CD8-positive, alpha-beta memory T cell (primary cell): ENCODE measurements at places on chromosomes 3 and 15.

GRCh38 chr15:29693225-29693624, 129.0 kb downstream of the TJP1 start:
- no peak for DNase-seq

DNA sequence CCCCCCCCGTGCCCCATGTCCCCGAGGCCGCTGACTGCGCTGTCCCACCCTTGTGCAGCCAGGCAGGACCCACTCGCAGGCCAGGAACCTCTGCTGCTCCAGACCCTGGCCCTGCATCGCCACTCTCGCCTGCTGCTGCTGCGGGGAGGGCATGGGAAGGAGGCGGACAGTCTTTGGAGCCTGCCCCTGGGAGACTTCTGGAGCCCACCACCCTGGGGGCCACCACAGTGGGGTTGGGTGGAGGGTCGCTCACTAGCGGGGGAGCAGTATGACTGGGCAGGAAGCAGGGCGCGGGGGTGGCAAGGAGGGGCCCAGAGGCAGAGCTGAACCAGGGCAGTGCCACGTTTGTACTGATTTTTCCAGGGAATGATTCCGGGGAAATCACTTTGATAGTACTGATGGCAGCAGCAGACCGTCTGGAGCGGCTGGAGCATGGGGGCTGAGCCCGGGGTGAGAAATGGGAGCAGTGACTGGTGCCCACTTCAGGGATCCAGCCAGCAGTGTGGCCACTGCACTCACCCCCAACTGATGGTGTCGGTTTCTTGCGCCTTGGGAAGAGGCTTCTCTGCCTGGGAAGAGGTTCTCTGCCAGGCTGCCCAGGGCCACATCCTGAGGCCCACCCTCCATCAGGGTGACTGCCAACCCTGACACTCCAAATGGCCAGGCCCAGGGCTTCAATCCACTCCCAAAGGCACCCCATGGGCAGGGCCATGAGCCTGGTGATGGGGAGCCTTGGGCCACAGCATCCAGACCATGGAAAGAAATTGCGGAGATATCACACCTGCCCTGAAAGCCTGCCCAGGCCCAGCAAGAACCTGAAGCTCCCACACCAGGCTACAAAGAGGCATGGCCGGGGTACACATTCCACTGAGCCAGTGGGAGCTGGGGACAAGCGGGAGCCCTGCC, 53.7 kb downstream of the LSAMP start:
- DNase-seq = no peak

- DNase-seq = no peak
These were observed 23.7 kb upstream of the THSD4 start for GRCh38 chr15:71091601-71092000.

DNA sequence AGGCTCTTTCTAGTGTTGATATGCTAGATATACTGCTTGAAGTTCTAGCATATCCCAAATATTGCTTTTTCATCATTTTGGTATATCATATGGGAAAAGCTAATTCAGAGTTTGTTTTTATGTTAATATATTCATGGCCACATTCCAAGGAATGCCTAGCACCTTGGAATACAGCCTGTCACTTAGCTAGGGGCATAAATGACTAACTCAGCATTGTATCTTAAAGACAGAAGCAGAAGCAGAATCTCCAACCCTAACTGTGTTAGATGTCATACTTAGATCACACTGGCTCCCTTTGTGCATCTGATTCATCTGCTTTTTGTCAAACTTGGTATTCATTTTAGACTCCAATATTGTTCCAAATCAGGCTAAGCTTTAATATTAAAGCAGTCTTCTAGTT, 130.8 kb upstream of the TSPAN3 start:
- no peak for DNase-seq

GRCh38 chr3:122091602-122092295, 36.6 kb downstream of the CD86 start:
- DNase-seq = no peak

DNA sequence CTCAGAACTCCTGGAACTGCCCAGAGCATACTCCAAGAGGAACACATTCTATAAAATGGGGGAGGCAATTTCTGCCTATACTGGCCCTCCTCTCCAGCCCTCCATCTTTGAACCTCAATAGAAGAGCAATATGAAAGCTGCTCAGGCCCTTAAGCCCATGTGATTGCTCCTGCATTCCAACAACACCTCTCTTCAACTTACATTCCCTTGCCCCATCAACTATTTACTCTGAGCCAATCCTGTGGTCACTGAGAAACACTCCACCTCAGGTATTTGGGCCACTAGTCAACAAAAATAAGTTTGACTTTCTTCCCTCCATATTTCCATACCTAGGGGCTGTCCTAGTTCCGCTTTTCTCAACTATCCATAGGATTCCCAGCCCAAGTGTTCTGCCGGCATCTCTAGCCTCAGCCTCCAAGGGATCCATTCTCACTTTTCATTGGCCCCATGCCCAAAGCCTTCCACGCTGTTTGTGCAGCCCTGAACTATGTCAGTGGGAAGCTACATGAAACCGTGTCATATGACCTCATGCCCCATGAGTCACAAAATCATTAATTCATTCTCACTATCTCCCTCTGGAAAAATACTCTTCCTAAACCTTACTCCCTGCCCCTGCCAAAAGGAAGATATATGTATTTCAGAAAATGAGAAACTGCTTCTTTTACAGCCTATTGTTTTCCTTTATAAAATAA, 61.6 kb downstream of the GJD2 start:
- DNase-seq = no peak

GRCh38 chr3:82386647-82387046, 625.2 kb upstream of the GBE1 start:
- DNase-seq = no peak

DNA sequence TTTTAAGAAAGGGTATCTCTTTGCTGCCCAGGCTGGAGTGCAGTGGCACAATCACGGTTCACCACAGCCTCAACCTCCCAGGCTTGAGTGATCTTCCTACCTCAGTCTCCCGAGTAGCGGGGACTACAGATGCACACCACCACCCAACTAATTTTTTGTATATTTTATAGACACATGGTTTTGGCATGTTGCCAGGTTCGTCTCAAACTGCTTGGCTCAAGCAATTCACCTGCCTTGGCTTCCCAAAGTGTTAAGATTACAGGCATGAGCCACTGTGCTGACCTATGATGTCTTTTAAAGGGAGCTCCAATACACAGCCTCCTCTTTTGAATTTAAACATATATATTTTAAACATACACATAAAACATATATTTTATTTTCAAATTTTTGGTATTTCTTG, 60.9 kb downstream of the SLC9C1 start:
- DNase-seq = no peak

DNA sequence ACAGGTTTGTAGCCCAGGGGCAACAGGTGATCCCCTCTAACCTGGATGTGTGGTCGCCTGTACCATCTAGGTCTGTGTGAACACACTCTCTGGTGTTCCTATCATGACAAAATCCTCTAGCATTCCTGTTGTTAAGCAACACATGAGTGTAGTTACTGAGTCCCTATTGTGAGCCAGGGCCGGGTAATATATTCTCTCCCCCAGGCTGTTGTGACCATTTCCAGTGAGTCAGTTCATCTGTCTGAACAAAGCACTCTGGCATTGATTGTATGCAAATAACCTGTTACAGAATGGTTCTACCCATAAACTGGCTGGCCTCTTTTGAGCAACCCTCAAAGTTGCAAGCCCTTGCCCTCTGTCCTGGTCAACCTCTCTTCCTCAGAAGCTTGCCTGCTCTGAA, 2.6 kb upstream of the FLNB start:
- no peak for DNase-seq

DNA sequence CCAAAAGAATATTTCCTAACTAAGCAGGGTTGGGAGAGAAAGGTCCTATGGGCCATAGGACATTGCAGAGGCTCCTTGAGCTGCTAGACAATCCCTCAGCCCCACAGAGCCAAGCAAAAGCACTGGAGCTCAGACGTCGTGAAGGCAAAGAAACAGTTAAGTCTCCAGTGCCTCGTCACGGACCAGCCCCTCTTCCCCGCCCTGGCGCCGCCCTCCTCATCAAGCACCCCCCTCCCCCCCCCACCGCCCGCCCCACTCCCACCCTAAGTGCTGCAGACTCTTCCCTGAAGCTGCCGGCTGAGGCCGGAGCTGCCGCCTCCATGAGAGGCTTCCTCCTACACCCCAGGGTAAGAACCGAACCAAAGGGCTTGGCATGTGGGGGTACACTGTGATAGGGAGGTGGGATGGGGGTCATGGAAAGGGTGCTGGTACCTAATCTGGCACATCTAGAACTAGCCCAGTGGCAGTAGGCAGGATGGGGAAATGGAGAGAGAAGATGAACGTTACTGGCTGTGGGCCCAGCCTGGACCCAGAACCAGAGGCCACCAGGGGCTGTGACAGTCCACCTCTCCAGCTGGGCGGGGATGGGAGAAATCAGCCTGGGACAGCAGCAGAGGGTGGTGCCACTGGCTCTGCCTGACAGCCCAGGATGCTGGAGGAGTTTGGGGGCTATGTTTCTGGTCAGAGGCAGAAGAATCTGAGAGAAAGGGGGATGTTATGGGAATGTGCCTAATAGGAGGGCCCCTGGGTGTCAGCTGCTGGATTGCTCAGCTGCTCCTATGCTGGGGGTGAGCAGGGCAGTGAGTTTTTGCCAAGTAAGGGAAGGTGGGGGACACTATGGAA, at the start of gene MAP1A:
Gene MAP1A (plus strand): TSS at position 255 of the 843 bp plus-strand sequence. CDS start 3,866 bp downstream, outside the sequence.
- no peak for DNase-seq

- no peak for DNase-seq
These were observed 50.3 kb downstream of the SPATA12 start for GRCh38 chr3:57110798-57111197.

DNA sequence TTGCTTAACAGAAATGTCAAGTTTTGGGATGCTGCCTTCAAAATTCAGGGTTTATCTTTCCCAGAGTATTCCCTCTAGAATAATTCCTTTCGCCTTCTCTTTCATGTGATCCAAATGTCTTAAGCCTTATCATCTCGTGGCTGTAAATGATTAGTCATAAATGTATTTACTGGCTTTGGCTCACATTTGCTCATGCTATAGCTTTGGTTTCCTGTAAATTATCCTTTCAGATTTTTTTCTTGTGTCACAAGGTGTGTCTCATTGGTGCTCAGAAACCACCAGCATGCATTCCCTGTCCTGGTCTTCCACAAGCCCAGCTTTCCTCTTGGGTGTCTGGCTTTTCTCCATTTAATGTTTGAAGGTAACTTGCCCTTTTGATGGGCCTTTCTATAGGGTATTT, 692.7 kb upstream of the ALCAM start:
- no peak for DNase-seq

DNA sequence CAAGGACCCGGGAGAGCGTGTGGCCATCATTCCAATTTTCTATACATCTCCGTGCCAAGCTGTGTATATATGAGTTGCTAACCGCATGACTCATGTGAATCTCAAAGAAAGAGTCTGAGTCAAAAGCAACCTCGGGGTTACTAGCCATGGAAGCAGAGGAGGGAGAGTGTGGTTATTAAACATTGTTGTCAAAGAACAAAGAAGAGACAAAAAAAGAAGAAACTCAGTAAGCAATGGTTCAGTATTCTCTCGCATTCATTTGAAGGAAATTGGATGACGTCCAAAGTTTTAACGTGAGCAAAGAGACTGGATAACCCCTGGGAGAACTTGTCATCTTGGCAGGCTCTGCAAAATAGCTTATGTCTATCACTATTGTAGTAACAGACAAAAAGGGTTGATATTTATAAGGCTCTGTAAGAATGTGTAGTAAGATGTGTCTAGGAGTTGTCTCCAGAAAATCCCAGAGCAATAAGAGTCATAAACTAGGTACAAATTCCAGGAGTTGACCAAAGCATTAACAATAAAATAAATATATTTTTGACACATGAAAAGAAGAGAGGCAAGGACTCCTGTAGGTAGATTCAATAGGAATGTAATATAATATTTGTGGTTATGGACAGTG, 52.8 kb upstream of the GRM7 start:
- no peak for DNase-seq
